ENCODE measurements at places on chromosomes 4 and X.

GRCh38 chr4:87068583-87069021, 133.8 kb downstream of the AFF1 start:
- no peak for DNase-seq

- no peak for DNase-seq
These were observed 49.2 kb upstream of the HDAC8 start for GRCh38 chrX:72621625-72622485.

DNA sequence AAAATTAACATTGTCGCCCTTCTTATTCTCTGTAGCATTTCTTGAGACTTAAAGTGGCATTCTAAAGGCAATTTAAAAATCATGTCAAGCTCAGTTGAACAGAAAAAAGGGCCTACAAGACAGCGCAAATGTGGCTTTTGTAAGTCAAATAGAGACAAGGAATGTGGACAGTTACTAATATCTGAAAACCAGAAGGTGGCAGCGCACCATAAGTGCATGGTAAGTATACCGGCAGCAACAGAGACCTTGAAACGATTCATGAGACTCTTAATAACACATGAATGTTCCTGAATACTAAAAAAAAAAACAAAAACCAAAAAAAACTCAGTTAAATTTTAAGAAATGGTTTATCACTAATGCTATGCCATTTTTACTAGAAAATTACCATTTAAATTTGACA, 82.4 kb upstream of the HPRT1 start:
- DNase-seq: no peak

GRCh38 chrX:119479845-119480244, 11.6 kb downstream of the SLC25A5 start:
- no peak for DNase-seq

DNA sequence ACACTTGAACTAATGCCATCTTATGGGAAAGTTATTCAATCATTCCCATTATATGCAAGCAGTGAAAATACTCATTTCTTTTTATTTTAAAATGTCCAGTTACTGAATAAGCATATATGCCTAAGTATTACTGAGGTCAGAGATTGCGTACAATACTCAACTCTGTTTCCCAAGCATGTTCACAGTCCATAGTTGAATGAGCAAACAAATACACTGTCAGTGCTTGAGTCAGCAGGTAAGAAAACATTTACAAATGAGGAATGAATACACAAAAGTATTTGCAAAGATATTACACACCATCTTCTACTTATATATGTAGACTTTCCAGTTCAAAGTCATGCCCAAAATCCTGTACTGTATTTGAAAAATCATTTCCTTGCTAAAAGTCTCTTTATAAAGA, 74.1 kb downstream of the TSPAN5 start:
- DNase-seq: no peak

GRCh38 chr4:35253331-35253730, 991.0 kb downstream of the ARAP2 start:
- no peak for DNase-seq

GRCh38 chrX:38004046-38004445, 2.3 kb upstream of the SYTL5 start:
- no peak for DNase-seq

- DNase-seq: no peak
These were observed 191.9 kb upstream of the SPRY1 start for GRCh38 chr4:123204737-123205136.

DNA sequence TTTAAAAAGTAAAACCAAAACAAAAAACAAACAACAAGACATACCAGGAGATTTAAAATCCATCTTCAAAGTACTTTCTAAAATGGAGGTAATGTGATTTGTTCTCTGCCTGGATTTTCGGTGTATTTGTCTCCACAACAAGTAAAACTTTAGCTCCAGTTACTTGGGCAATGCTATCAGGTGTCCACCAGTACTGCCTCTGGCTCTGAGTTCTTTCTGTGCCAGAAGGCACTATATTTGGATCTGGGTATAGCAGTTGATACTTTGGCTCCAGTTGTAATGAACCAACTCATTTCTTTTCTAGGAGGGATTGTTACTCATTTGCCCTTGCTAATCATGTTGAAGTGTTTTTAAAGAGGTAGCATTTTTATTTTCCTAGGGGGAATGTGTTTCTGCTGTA, 9.5 kb upstream of the PDLIM5 start:
- no peak for DNase-seq

GRCh38 chrX:46260499-46260898, 284.7 kb downstream of the ZNF674 start:
- no peak for DNase-seq

GRCh38 chr4:161604516-161605300, 559.1 kb downstream of the FSTL5 start:
- no peak for DNase-seq

- DNase-seq: no peak
These were observed 183.1 kb downstream of the HS6ST2 start for GRCh38 chrX:132775263-132775823.

DNA sequence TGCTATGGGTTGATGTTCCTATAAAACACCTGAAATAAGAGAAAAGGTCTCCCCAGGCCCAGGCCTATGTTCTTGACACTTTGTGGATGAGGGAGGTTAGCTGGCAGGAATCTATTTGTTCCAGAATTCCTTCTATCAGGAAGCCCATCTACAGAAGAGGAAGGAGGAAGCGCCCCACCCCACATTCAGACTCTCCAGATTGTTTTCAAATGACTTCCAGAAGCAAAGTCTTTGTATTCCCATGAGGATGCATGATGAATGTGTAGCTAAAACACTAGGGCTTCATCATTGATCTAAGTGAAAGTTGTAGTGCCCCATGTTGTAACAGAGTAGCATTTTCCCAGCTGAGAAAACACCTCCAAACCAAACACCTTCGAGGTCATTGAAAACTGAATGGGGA, 16.4 kb downstream of the OTC start:
- no peak for DNase-seq

GRCh38 chr4:144975718-144976117, 122.3 kb downstream of the ANAPC10 start:
- no peak for DNase-seq

DNA sequence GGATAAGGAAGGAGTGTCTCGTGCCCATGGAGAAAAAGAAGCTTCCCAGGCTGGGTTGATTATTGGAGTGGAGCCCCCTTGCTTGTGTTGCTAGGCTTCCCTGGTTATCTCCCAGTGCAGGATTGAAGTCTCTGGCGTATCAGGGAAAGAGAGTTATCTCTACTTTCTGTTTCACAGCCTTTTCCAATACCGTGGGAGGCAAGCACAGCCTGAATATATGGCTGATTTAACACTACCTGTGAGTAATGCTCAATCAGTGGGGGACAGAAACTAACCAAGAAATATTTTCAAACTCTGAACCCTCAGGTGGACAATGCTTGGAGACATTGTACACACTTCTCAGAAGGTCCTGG, 65.2 kb downstream of the SERPINA7 start:
- no peak for DNase-seq

DNA sequence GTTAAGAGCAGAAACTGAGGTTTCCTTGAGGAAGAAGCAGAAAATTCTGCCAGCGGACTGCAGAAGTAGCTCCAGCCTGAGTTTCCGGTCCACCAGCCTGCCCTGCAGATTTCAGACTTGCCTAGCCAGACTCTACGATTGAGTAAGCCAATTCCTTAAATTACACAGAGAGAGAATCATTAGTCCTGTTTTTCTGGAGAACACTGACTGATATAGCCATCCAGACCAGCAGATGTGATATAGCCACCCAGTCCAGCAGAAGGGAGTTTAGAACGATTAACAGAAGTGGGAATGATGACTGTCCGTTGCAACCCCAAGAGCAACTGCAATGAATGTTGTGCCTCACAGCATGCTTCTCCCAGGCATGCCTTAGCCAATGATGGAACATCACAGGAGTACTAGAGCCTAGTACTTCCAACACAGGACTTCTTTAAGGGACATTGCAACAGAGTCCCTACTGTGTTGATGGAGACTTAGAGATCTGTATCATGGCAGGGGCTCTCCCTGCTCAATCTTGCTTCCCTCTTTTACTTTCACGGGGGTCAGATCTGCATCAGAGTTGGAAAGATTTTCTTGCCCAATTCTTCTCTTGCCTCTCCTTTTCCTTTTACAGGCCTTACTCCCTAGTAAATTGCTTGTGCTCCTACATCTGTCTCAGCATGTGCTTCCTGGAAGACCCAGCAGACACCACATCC, 264.6 kb upstream of the CLNK start:
- DNase-seq: no peak

DNA sequence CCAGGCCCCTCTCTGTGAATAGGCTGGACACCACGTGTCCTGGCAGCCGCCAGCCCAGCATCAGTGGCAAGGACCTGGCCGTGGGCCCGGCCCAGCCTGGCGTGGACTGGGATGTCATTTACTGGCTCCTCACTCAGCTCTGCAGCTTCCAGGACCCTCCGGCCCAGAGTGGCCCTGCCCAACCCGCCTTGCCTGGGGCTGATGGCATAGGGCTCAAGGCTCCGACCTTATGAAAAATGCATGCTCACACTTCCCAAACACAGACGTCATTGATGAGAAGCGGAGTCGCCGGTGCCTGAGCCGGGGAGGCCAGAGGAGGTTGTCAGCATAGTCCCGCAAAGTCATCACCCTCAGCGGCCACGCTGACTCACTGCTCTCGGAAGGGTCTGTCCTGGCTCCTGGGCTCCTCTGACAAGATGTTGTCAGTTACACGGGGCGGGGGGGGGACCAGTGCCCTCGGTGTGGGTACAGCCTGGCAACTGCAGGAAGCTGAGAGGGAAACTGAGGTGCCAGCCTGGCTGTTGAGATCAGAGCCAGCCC, 14.3 kb downstream of the CFAP99 start:
- no peak for DNase-seq

DNA sequence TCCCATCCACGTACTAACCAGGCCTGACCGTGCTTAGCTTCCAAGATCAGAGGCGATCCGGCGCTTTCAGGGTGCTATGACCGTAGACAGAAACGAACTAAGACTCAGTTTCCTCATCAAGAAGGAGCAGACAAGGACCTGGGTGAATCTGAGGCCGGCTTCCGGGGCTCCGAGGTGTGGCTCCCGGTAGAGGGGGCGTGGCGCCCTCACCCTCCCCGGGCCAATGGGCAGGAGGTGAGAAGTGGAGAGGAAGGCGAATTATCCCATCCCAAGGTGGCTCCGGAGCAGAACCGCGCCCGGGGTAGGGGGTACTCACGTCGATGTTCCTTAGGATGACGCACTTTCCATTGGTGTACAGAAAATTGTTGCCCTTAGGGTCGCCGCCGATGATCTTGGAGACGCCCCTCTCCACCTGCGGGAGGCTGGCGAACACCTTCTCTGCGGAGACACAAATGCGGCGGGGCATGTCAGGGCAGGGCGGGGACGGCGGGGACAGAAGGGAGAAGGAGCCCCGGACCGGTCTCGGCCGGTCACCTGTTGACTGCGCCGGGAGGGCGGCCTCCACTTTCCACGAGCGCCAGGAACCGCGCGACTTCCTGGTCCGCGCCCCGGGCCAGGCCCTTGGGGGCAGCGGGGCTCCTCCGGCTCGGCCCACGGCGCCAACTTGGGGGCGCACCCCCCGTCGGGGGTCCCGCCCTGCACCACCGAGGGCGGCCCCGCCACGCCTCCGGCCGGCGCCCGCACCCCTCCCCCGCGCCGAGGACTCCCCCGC, 616 bp downstream of the WDR1 start:
- DNase-seq: no peak

DNA sequence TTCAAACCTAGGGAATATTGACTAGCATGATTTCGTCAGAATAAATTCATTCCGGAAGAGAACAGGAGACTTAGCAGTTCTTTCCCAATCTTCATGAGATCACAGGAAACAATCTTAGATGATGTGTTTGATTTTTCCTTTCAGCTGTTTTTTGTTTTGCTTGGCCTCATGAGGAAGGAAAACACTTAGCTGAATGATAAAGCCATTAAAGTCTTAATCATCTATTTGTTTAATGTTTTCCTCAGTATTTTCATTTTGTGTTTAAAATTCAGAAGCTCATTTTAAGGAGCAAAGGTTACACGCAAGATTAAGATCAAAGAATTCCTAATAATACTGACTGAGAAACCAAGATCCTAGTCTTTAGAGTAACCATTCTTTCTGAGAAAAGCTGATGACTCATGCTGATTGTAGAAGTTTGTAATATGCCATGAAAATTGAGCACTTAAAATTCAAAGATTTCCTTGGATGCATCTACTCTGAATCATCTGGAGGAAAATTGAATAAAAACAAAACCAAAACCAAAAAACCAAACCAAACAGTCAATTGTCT, 15.4 kb upstream of the TBC1D19 start:
- no peak for DNase-seq

DNA sequence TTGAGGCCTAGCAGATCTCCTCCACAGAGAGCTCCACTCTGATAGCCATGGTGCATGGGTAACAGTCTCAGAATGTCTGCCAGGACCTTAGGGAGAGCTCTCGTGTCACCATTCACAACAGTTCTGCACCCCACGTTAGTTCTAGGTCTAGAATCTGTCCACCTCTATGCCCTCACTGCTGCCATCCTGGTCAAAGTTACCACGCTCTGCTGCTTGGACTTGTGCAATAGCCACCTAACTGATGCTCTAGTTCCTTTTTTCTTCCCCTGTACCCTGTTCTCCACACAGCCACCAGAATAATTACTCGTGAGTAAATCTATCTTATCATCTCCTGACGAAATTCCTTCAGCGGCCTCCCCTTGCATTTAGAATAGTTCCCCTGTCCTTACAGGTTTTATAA, 268.8 kb upstream of the GATB start:
- DNase-seq: no peak

GRCh38 chr4:15513545-15513944, 43.9 kb downstream of the CC2D2A start:
- no peak for DNase-seq

DNA sequence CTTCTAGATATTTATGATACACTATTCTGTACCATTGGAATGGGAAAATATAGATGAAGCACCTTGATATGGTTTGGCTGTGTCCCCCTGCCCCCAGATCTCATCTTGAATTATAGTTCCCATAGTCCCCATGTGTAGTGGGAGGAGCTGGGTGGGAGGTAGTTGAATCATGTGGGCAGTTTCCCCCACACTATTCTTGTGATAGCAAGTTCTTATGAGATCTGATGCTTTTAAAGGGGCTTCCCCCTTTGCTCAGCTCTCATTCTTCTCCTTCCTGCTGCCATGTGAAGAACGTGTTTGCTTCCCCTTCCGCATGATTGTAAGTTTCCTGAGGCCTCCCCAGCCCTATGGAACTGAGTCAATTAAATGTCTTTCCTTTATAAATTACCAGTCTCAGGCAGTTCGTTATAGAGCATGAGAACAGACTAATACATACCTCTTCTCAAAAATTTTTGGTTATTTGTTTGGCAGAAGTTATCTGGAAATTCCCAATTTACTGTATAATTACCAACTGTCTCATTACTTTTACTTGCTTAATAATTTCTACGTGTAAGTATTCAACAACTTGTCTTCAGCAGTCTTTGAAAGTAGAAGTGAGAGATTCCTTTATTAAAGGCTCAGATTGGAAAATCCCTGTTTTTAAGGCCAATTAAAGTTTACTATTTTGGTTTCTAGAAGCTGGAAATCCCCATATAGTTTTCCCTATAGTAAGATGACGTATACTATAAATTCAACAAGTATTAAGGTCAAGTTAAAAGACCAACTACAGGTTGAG, 152.7 kb downstream of the RNF150 start:
- no peak for DNase-seq

DNA sequence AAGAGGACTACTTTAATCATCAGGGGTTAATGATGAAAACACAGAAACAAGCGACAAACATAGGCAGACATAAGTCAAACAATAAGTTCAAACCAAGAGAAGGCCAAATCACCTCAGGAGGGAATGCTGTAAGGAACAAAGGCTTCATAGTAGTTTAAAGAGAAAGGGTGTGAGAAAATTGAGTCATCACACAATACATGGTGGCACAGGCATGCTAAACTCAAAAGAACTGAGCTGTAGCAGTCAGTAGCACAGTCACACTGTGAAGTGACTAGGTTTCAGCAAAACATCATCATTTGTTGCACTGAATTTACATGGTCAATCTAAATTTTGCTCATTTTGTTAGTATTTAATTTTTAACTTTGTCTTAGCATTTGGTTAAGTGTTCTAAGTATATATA, 24.2 kb downstream of the SMC1A start:
- no peak for DNase-seq
